Naive thymus-derived CD4-positive, alpha-beta T cell (primary cell): ENCODE measurements at places on chromosomes 12 and 14.

DNA sequence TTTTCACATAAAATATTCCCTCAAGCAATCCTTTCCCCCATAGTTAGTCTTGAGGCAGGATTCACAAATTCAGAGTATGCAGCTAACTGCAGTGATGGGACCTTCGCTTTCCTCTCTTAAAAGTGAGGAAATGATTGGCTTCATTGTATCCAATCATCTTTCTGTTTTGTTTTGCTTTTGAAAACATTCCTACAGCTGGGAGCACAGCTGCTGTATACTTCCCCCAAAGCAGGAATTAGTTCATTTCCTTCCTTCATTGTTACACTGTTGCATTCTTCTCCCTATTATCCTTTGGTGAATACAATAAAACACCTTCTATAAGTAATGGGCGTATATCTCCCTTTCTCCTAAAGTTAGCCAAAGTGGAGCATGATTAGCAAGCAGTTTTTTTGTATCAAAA lies 9.4 kb upstream of the GAS2L3 start:
- H3K4me1 ChIP-seq: no peaks in the 10 kb centered on the region
- no peaks in the 10 kb centered on the region for H3K36me3 ChIP-seq
- H3K4me3 ChIP-seq: no peak overlapping the region
- H3K27ac ChIP-seq: no peak overlapping the region
- H3K27me3 ChIP-seq: no peaks in the 10 kb centered on the region

GRCh38 chr12:131223791-131224225 lies 270.1 kb downstream of the ADGRD1 start:
- DNase-seq: no peak
- H3K36me3 ChIP-seq: no peaks in the 10 kb centered on the region
- H3K27ac ChIP-seq: no peak overlapping the region
- H3K4me1 ChIP-seq: no peaks in the 10 kb centered on the region
- no peaks in the 10 kb centered on the region for H3K27me3 ChIP-seq
- H3K4me3 ChIP-seq: no peak overlapping the region

DNA sequence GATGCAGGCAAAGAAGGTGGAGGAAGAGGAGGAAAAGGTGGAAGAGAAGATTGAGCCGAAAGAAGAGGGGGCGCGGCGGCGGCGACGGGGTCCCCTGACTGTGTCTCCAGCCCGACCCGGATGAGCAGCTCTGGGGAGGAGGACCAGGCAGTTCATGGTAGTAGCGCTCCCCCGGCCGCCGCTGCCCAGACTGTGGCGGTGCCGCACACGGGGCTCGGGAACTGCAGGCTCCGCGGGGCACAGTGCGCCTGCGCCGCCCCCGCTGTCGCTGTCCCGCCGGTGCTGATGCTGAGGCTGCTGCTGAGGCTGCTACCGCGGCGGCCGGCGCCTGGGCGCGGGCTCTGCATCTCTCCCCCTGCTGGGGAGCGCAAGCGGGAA lies at the start of gene KCNH5:
KCNH5 (minus strand) TSS at position 225 of the 378 bp plus-strand sequence. CDS start 272 bp downstream, outside the sequence.
- no peak within 1 kb of the TSS for H3K27ac ChIP-seq
- DNase-seq: no peak
- H3K4me1 ChIP-seq: no peaks in the 10 kb centered on the region
- H3K4me3 ChIP-seq: no peak within 1 kb of the TSS

GRCh38 chr14:38901791-38902190 lies 201.2 kb downstream of the SEC23A start:
- no peak overlapping the region for H3K4me3 ChIP-seq
- H3K4me1 ChIP-seq: no peaks in the 10 kb centered on the region
- H3K27ac ChIP-seq: no peak overlapping the region
- DNase-seq: no peak

GRCh38 chr12:24507827-24508226 lies 441.1 kb downstream of the BCAT1 start:
- DNase-seq: no peak
- no peak overlapping the region for H3K4me3 ChIP-seq
- no peak overlapping the region for H3K27ac ChIP-seq
- H3K4me1 ChIP-seq: no peaks in the 10 kb centered on the region

DNA sequence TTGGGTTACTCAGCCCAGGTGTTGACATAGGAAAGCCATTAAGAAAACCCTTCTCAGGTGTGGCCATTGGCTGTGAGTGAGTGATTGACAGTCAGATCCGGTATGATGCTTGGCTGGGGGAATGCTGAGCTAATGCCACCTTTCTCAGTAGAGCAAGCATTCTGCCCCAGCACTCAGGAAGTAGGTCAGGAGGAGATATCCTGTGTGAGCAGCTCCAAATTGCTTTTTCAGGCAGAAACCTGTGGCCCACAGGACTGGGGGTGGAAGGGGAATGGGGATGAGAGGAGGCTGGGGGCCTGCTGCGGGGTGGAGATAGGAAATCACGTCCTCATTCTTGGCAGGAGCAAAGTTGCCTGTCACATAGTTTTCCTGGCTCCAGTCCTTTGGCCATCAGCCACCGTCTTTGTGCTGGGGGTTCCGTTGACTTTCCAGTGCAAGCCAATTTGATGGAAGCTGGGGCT lies 55.7 kb downstream of the NINJ2 start:
- DNase-seq: no peak
- H3K36me3 ChIP-seq: no peaks in the 10 kb centered on the region
- H3K4me1 ChIP-seq: peaks cover 6% of the 10 kb centered on the region
- no peaks in the 10 kb centered on the region for H3K27me3 ChIP-seq
- H3K27ac ChIP-seq: no peak overlapping the region

DNA sequence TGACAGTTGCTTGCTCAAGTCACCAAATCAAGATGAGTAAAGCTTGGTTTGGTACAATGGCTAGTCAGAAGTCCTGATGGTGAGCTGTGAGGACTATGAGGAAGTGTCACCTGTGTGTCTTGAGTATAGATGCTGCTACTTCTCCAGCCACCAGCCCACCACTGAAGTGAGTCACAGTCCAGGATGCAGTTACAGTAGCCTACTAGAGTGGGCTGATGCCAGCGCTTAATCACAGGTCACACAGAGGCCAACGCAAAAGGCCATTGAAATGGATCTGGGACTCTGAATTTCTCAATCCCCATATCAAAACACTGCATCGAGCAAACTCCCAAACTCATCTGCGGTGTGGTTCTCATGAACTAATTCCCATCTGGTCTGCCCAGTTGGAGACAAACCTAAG lies 223.1 kb downstream of the ANO6 start:
- H3K36me3 ChIP-seq: no peaks in the 10 kb centered on the region
- H3K27me3 ChIP-seq: no peaks in the 10 kb centered on the region
- H3K27ac ChIP-seq: no peak overlapping the region
- H3K4me1 ChIP-seq: no peaks in the 10 kb centered on the region
- H3K4me3 ChIP-seq: no peak overlapping the region

- DNase-seq: no peak
- no peaks in the 10 kb centered on the region for H3K36me3 ChIP-seq
Observed at GRCh38 chr14:65173973-65174693, 71.8 kb upstream of the MAX start.

- H3K4me1 ChIP-seq: no peaks in the 10 kb centered on the region
- no peak for DNase-seq
- no peak overlapping the region for H3K4me3 ChIP-seq
Observed at GRCh38 chr12:69553628-69554248, 31.5 kb upstream of the CCT2 start.

DNA sequence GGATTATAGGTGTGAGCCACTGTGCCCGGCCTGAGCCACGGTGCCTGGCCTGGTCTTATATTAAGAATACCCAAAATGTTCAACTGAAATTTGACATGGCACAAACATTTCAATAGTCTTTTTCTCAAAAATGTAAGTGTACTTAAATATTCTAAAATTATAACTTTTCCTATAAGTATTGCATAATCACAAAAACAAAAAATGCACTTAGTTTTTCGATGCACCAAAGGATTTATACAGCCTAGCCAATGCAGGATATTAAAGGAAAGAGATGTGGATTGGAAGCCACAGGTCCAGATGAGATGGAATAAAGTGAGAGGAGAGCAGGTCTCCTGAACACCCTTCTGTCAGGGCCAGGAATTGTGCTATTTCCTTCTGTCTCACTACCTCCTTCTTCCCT lies 62.8 kb downstream of the ZC3H14 start:
- H3K36me3 ChIP-seq: no peaks in the 10 kb centered on the region
- DNase-seq: no peak
- no peaks in the 10 kb centered on the region for H3K4me1 ChIP-seq
- no peak overlapping the region for H3K4me3 ChIP-seq

DNA sequence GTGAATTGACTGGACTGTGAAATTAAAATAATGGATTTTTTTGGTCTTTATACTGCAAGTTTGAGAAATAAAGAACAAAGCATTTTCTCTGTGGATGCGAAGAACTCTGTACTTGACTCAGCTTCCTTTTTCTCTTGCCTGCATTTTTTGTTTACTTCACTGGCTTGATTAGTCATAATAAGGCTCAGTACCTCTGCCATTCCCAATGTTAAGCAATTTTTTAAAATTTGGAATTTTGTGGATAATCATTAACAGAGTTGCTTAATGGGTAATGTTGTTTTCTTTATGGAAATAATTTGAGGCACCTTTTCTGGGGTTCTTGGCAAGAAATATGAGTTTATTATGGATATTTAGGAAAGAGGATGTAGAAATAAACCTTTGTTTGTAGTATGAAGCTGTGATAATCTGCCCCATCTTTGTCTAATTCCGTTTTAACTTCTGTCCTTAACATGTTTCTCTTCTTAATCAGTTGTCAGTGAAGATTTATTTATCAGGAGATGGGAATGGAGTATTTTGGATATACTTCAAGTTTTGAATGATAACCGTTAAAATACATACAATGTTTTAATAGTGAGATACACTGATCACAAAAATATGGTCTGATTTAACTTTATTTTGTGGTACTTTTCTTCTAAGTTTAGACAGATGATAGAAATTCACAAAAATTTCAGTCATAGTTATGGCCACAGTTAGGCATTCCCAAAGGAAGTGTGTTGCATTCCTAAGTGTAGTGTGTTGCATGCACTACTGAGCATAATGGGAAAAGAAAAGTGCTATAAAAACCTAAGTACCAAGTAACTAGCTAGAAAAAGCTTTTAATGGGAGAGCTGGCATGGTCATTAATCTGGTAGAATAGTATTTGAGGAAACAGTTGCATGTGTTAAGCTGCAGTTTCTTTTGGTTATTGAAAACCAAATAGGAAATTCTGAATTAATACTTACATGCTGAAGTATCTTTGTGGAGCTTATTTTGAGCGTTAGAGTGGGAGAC lies 27.7 kb downstream of the WNK1 start:
- no peak overlapping the region for H3K4me3 ChIP-seq
- no peaks in the 10 kb centered on the region for H3K27me3 ChIP-seq
- no peaks in the 10 kb centered on the region for H3K36me3 ChIP-seq
- peaks cover 23% of the 10 kb centered on the region for H3K4me1 ChIP-seq
- H3K27ac ChIP-seq: no peak overlapping the region
- DNase-seq: no peak

DNA sequence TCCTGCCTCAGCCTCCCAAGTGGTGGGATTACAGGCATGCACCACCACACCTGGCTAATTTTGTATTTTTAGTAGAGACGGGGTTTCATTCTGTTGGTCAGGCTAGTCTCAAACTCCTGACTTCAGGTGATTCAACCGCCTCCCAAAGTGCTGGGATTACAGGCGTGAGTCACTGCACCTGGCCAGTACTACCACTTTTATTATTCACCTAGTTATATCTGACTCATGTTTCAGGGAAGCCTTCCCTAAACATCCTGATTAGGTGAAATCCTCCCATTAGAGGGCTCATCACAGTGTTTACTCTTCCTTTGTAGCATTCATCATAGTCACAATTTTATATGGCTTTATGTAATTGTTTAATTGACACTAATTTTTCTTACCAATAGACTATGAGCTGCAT lies 295.3 kb upstream of the SOX5 start:
- H3K27me3 ChIP-seq: no peaks in the 10 kb centered on the region
- DNase-seq: no peak
- no peak overlapping the region for H3K27ac ChIP-seq
- H3K36me3 ChIP-seq: no peaks in the 10 kb centered on the region

DNA sequence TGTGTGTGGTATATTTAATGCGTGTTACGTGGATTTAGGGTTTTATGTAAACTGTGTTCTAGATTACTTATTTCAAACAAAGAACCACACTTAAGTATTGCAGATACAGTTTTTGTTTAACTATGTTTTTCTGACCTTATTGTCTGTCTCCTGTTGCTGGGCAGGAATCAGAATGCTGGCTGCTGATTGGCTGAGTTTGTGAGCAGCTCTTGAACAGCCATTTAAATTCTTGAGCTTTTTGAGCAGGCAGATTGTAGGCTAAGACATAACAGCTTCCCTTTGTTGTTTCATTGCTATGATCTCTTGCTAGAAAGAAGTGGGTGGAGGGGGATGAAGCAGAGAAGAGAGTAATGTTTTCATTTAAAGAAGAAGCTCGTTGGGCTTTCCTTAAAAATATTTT lies 52.2 kb downstream of the ATF7IP start:
- no peaks in the 10 kb centered on the region for H3K27me3 ChIP-seq
- DNase-seq: peak; percentile 88
- peak overlapping the region; percentile 58 for H3K27ac ChIP-seq

- no peak for DNase-seq
- H3K27me3 ChIP-seq: no peaks in the 10 kb centered on the region
- H3K36me3 ChIP-seq: no peaks in the 10 kb centered on the region
- no peaks in the 10 kb centered on the region for H3K4me1 ChIP-seq
- no peak overlapping the region for H3K4me3 ChIP-seq
Observed at GRCh38 chr14:95585953-95586620, 51.2 kb downstream of the GLRX5 start.

DNA sequence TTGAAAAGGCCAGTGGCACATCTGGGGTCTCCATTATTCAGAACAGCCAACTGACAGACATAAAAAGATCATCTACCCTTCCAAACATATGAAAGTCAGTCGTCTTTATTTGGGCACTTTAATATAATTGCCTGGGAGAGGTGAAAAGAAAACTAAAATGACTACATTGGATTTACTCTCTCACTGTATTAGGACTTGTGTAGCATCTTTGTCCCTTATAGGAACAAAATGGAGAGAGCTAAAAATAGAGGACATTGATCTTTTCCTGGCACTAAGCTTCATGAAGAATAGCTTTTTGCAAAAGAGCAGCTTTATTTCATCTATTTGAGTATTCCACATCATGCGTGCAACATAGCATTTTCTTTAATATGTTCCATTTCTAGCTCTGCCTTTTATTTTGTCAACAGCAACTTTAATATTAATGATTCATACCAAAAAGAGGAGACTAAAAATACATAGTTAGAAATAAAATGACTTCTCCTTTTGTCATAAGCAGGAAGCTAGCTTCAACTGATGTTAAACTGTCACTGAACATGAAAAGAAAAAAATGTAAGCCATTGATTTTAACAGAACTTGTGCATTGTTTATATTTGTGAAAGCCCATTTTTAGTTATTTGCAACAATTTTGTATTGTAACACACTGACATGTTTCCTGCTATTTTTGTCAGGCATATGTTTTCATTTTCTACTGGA lies 254.6 kb downstream of the SEC23A start:
- no peaks in the 10 kb centered on the region for H3K4me1 ChIP-seq
- no peak overlapping the region for H3K27ac ChIP-seq
- no peak for DNase-seq

DNA sequence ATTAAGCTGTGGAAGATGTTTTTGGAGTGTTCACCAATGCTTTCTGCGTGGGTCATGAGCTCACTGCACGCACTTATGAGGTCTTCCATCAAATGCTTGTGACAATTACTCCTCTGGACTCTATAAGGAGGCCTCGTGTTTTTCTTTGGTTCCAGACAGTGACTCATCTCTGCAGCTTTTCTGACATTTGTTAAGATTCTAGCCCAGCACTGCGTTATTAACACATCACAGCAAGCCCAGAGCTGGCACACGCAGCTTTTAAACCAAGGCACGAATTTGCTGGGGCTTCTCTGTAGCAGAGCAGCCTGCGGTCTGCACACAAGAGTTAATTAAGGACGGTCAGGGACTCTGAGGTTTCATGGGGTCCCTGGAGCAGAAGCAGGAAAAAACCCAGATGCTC lies 16.9 kb downstream of the MEG3 start:
- H3K4me1 ChIP-seq: no peaks in the 10 kb centered on the region
- no peak overlapping the region for H3K4me3 ChIP-seq

- H3K27me3 ChIP-seq: no peaks in the 10 kb centered on the region
- peak overlapping the region; percentile 19 for H3K27ac ChIP-seq
Observed at GRCh38 chr12:11727133-11727664, 77.7 kb downstream of the ETV6 start.
